Hematopoietic multipotent progenitor cell treated with erythropoietin and hydrocortisone succinate and interleukin-3 and kit ligand, for 17 days (in vitro differentiated cells): ENCODE measurements at places on chromosomes 1 and 21.

GRCh38 chr1:159795534-159795933, 6.6 kb upstream of the FCRL6 start:
- DNase-seq = no peak

- no peak for DNase-seq
Measured at GRCh38 chr1:4169991-4170390, 269.9 kb upstream of the C1orf174 start.

- no peak for DNase-seq
Measured at GRCh38 chr21:32003411-32003810, 130.6 kb downstream of the HUNK start.

DNA sequence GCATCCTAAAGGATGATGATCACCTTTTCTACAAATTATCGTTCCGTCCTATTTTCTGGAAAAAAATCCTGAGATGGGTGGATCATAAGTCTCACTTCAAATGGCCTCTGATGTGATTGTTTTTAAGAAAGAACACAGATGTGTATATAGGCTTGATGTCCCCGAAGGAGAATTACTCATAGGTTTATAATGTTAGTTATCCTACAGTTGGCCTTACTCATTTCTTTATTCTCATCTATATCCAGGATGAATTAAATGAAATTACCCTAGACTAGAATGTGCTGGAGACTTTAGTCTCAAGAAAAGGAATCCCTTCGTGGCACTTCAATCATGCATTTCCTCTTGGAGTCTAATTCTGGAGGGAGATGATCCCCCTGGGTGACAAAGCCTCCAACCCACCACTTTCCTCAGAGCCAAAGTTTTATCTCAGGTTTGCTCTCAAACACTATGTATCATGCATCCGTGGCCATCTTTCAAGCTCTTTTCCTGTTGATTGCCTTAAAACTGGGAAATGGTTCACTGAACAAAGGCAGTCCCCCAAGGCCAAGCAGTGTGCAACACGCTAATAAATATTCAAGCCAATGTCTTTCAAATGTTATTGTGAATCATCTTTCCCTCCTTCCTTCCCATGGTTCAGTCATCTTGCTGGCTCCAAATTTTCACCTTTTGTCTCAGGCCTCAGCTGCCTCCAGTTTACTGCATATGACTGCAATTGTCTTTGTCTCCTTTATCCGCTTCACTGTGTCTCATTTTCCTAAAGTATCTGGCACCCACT, 32.5 kb upstream of the SMYD2 start:
- no peak for DNase-seq

GRCh38 chr1:207740207-207740606, 11.6 kb upstream of the CD46 start:
- no peak for DNase-seq

DNA sequence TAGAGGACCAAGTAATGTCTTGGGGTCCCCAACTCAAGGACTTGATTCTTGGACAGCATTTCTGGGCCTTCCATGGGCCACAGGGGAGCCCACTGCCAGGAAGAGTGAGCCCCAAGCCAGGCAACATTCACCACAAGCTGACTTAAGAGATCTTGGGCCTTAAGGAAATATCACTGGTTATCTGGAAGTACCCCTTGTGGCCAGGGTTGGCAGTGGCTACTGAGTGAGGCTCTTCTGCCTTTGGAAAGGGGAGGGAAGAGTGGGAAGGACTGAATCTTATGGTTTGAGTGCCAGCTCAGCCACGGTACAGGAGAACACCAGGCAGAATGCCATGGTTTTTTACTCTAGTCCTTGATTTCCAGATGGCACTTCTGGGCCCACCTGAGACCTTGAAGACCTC, 228.9 kb upstream of the RGS18 start:
- no peak for DNase-seq

DNA sequence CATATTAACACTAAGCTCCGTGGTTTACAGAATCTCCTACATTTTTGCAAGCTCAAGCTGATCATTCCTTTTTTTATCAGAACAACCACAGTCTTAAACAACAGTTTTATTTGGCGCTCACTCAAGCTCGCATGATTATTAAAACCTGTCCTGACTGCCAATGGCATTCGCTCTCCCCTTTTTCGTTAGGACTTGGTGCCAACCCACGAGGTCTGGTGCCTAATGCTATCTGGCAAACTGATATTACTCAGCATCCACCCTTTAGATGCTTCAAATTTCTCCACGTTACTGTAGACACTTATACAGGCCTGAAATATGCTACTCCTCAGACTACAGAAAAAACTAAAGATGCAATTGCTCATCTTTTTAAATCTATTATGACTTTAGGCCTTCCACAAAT, 23.0 kb upstream of the ITLN1 start:
- peak; percentile 74 for DNase-seq

DNA sequence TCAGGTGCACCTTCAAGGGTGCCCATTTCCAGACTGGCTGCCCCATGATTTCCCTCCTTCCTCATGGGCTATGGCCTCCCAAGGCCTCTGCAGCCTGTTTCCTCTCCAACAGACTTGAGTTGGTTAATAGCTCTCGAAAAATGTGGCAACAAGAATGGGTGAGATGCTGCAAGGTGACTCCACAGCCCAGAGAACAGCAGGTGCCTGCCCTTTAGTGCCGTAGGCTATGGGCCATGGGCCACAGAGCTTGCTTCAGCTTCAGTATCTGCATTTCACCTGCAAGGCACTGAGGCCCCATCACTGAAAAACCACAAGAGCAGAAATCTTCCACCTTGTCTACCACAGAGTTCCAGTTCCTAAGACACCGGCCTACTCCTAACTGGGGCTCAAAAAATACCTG, 122.0 kb downstream of the ETS2 start:
- no peak for DNase-seq

DNA sequence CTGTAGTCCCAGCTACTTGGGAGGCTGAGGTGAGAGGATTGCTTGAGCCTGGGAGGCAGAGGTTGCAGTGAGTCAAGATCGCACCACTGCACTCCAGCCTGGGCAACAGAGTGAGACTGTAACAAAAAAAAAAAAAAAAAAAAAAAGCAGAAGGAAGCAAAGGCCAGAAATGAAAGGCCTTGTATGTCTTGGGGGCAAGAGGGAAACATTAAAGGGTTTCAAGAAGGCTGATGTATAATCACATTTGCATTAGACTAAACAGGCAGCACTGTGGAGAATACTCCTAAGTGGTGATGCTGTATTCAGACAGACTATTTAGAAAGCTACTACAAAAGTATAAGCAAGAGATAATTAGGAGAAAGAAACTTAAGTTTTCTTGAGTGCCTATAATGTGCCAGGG, 10.4 kb downstream of the ANP32E start:
- no peak for DNase-seq

DNA sequence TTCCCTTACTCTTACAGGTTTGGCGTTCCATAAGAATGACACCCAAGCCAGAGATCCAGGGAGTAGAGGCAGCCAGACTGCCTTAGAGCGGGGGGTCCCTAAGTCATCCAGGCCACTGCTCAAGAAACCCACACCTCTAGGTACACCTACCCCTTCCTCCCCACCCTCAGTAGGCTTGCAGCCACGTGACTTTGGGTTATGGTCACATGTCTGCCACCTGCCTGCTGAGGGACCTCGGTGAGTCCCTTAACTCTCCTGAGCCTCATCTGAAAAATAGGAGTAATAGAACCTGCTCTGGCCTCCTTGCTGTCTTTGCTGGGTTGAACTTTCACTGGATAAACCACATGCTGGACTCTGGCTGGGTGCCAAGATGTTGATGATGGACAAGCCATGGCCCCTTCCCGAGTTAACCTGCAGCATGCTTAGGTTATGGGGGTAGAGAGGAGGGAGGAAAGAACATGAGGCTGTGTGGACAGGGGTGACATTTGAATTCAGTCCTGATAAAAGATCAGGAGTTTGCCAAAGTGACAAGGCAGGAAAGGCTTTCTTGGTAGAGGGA, 4.5 kb downstream of the RPS6KA1 start:
- DNase-seq = no peak

- no peak for DNase-seq
Measured at GRCh38 chr1:227125929-227126545, 185.9 kb downstream of the COQ8A start.

GRCh38 chr1:12032161-12032621, 12.9 kb downstream of the MIIP start:
- no peak for DNase-seq

DNA sequence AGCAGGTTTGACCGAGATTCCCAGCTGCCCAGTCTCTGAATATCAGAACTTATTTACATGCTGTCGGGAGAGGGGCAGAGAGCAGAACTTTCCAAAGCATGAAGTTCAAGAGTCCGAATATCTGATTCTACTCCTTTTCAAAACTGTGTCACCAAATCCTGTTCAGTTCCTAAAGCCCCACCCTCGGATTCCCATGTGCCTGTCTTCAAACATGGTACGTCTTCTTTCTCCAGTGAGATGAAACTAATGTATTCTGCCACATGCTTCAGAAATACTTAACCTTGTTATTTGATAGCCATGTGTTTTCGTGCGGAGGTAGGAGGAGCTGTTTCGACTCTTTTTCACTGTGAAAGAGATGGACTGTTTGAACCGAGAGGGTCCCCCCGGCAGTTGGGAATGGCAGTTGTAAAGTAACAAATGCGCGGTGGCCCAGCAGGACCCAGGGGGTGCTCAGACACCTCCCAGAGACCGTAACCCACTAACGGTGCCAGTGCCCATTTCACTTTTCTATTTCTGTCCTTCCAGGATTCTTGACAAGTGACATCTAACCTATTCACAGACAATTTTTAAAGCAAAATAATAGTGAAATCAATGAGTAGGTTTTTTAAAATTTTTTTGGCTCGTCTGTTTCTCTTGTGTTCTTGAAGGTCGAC, 67.2 kb downstream of the ZBTB18 start:
- DNase-seq = no peak

DNA sequence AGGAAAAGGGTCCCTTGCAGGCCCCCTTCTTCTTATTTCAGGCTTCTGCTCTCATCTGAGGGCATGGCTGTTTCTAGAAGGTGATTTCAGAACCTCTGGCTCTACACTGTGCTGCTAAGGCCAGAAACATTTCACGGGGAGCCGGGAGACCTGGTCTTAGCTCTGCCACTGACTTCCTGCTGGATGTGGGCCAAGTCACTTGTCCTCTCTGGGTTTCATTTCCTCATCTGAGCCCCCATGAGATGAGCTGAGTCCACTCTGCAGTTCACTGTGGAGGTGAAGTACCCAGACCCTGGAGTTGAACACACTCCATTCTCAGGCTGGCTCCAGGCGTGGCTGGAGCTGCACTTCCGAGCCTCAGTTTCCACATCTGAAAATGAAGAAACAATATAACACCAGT, 2.1 kb downstream of the PADI1 start:
- DNase-seq = no peak

DNA sequence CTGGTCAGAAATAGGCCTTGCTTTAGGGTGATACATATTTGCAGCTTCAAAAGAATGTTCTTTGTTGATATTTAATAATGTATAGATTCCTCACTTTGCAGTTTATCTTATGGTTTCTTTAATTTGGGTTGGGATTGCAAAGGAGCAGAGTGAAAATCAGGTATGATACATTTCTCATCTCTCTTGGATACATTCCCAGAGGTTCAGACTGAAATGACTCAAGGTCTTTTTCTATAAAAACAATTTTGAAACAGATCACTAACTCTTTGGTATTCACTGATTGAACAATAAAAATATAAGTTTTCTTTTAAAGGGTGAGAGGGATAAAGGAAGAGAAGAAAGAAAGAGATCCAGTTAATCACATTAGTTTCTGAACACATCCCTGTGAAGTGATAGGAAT, 606.5 kb upstream of the CAMK1G start:
- no peak for DNase-seq
